CD4-positive, alpha-beta T cell treated with Interleukin-4 for 1 hour (primary cell): ENCODE measurements at places on chromosomes 7 and 10.

- no peak for DNase-seq
These were observed 27.2 kb upstream of the ATP6V0A4 start for GRCh38 chr7:138825049-138825721.

- DNase-seq, result no peak
These were observed 274.4 kb downstream of the IPMK start for GRCh38 chr10:57993302-57993701.

GRCh38 chr10:119776536-119776935, 50.7 kb downstream of the INPP5F start:
- no peak for DNase-seq

DNA sequence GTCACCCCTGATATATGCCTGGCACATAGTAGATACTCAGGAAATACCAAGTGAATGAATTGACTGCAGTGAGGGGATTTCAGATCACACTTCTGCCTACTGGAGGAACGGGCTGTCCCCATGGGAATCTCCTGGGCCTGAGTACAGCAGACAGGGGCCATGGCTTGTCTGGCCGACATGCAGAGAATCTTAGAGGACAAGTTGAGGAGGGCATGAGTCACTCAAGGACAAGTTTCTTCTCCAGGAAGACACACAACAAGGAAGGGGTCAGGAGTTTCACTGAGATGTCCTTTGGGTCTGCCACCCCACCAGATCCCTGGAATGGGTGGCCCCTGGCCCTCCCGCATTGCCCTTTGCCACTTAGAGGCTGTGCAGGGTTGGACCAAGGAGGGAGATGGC, 20.7 kb downstream of the PLPP4 start:
- DNase-seq, result no peak
